ENCODE measurements at places on chromosomes 2 and 18.

GRCh38 chr2:143545059-143545948 is 416.1 kb downstream of the ARHGAP15 start:
- no peak for DNase-seq

DNA sequence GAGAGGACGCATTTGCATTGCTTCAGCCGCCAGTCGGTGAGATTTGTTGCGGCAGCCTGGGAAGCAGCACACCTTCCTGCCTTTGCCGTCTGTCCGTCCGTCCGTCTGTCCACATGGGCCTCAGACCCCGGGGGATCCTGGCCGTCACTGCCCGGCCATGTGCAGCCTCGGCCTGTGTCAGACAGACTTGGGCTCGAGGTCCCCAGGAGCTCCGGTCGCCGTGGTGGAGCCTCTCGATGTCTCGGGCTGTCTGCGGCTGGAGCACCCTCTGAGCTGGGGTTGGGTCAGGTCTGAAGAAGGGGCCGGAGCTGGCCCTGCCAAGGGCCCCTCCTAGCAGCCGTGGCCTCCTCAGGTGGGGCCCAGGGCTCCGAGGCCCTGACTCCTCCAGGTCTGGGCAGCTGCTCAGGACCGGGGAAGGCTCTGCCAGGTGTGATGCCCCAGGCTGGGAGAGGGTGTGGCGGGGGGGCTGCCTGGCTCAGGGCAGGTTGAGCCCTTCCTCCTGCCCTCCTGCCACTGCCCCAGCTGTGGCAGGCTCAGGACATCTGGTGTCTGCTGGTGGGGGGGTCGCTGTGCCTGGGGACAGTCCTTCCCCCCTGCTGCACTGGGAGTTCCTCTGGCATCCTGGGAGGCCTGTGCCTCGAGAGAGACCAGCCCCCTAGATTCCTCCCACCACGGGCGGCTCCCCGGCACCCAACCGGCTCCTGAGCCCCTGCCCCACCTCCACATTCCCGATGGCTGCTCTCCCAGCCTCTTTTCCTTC is 11.8 kb downstream of the NEU4 start:
- DNase-seq: no peak

DNA sequence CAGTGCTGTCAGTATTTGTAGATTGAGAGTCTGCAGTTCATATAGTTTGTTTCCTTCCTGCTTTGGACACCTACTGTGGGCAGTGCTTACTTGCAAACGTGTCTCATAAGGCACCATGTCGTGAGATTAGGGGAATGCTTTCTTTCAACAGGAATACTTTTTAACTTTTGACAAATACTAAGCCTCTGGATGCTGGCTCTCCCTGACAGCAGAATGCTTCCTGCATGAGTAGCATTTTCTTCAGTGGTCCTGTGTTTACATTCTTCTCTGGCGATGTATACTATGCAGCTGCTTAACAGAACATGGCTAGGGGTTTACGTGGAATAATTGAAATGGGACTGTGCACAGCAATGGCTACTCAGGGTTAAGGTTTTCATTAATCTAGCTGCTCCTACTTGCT is 807.5 kb downstream of the MBD2 start:
- peak; percentile 1 for DNase-seq

GRCh38 chr2:186868344-186868743 is 19.4 kb upstream of the ZSWIM2 start:
- peak; percentile 66 for DNase-seq

DNA sequence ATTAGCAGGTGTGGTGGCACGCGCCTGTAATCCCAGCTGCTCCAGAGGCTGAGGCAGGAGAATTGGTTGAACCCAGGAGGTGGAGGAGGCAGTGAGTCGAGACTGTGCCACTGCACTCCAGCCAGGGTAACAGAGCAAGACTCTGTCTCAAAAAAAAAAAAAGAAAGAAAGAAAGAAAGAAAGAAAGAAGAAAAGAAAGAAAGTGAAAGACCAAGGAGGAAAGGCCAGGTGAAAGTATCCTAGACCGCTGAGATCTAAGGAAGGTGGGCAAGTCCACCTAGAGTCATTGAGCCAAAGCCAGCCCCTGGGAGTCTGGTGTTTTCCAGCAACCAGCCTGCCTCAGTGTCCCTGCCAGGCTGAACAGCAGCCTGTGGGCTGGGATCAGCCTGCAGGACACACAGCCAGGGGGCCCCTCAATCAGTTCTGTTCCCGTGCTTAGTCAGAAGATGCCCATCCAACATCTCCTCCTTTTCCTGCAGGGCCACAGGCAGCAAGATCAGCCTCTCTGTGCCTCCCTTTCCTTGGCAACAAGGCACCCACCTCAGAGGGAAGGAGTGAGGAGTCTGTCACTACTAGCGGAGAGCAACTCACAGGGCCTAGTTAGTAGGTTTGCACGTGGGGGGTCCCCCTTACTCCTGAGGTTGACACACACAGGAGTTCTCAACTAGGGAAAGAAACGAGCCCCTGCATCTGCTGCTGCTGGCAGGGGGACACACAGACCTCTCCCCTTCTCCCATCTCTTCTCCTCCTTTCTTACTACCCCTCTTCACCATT is 64.1 kb downstream of the SMAD7 start:
- no peak for DNase-seq

GRCh38 chr2:88170472-88170892 is 336 bp downstream of the THNSL2 start:
- no peak for DNase-seq

DNA sequence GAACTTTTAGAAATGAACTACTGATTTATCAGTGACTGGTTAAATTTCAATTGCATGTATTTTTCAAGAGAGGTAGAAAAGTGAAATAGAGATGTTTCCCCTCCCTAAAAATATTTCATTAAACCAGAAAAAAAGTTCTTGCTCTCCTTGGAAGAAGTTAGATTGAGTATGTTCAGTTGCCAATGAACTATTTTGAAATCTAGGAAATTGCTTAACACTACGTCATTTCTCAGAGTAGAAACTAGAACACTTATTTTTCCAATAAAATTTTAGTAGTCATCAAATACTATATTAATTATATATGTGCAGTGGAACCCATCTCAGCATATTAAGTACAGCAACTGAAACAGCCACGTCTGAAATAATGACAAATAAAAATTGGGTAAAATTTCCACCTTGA is 51.8 kb upstream of the STAT1 start:
- DNase-seq: no peak

DNA sequence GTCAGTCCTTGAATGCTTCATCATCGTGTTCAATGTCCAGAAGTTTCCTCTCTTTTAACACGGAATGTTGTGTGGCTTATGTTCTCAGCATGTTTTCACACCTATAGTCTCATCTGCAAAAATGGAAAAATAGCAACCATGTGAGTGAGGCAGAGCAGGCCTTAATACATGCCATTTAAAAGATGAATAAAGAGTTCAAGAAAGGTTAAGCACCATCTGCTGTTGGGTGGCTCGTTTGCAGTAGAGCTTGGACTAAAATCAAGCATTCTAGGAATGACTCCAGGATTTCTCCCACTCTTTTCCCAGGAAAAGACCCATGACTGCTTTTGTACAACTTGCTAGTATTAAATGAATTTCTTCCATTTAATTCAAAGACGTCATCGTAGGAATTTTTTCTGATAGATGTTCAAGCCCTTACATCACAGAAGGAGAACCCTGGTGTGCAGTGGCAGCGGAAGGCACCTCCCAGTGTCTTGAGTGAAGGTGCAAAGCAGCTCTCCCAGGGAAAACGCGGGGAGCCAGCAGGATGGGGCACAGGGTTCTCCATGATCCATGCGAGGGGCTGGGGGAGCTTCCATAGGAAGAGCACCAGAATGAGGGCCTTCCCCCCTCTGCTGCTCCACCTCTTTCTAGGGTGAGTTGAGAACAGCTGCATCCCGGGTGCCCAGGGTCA is 9.6 kb downstream of the DCDC2C start:
- peak; percentile 30 for DNase-seq

- DNase-seq: no peak
Observed at GRCh38 chr2:74096052-74096451, 51.7 kb downstream of the BOLA3 start.

GRCh38 chr2:179677077-179677688 is 184.2 kb downstream of the ZNF385B start:
- DNase-seq: no peak

DNA sequence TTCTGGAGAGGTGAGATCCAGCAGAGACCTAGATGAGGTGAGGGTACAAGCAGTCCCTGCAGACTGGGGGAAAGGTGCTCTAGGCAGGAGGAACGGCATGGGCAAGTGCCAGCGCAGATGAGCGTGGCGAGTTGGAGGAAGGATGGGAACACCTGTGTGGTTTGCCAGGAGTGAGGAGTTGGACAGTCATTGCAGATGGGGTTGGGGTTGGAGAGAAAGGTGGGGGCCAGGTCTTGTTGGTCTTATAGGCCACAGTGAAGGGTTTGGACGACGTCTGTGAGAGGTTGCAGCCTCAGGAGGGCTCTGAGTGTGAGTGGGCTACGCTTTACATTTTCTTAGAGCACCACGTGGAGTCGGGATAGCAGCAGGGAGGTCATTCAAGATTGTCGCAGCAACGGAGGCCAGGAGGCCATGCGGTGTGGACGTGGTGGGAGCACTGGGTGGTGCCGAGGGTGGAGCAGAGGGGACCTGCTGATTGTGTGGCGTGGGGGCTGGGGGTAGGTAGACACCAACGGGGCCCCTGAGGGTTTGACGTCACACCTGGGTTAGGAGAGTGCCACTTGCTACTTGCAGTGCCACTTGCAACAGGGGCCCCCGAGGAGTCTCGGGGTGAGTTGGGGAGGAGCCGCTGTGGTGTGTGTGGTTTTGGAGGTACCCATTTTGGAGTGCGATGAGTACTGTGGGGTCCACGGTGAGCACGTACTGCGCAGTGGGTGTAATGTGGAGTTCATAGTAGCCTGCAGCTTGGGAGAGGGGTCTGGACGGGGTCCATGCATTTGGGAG is 66.2 kb downstream of the LPIN1 start:
- no peak for DNase-seq

DNA sequence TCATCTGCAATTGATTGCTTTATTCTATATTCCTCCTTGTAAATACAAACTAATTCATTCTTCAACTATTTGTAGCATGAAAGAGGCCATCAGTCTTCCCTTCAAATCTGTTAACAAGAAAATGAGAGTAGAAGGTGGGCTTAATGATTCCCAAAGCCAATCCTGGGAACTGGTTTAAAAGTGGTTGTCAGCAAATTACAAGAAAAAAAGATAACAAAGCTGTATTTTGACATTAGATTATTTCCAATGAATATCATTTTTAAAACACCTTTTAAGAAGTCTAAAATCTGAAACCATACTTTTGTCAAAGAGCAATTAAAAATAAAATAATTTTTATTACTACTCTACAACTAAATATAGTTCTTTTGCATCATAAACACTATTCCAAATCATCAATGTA is 139.2 kb downstream of the DYM start:
- no peak for DNase-seq

GRCh38 chr2:39781697-39782096 is 2.6 kb upstream of the THUMPD2 start:
- DNase-seq: no peak

GRCh38 chr18:2958819-2959298 is 54.1 kb downstream of the LPIN2 start:
- DNase-seq: peak; percentile 81

DNA sequence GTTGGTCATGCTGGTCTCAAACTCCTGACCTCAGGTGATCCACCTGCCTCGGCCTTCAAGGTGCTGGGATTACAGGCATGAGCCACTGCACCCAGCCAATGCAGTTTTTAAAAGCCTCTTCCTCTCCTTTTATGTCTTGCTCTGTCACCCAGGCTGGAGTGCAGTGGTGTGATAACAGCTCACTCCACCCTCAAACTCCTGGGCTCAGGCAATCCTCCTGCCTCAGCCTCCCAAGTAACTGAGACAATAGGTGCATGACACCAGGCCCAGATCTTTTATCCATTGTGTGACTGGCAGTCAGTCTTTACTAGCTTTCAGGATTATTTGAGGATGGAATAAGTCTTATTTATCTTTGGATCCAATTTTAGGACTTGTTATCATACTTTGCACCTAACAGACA is 13.2 kb downstream of the KCTD18 start:
- no peak for DNase-seq

DNA sequence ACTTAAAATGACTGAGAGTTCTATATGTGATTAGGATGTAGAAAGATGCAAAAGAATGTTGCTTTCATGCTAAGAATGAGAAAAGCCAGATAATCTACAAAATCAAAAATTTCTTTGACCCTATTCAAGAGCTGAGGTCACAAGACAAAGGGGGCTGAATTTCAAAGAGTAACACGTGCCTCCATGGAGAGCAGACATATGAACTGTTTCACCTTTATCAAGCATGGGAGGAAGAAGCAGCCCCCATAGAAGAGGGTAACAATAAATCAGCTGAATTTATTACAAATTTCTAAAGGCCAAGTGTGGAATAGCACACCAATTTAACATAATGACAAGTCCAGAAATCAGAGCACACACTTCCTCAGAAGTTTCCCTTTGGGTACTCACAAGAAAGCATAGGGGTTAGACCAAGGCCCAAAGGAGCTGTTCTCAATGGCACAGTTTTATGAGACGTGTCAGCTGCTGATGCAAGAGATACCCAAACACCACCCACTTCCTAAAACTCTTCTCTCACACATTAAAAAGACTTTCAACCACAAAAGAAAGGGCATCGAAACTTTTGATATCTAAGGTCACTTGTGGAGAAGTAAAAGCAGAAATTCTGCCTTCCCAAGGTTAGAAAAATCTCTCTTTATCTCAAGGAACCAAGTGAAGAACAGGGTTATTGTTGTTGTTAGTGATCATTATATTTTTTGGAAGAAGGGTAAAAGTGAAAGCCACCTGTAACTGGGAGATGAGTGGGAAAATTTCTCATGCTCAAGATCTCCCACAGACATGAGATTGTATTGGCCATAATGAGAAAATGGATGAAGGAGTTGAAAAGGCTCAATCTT is 950.1 kb downstream of the TRIB2 start:
- no peak for DNase-seq

DNA sequence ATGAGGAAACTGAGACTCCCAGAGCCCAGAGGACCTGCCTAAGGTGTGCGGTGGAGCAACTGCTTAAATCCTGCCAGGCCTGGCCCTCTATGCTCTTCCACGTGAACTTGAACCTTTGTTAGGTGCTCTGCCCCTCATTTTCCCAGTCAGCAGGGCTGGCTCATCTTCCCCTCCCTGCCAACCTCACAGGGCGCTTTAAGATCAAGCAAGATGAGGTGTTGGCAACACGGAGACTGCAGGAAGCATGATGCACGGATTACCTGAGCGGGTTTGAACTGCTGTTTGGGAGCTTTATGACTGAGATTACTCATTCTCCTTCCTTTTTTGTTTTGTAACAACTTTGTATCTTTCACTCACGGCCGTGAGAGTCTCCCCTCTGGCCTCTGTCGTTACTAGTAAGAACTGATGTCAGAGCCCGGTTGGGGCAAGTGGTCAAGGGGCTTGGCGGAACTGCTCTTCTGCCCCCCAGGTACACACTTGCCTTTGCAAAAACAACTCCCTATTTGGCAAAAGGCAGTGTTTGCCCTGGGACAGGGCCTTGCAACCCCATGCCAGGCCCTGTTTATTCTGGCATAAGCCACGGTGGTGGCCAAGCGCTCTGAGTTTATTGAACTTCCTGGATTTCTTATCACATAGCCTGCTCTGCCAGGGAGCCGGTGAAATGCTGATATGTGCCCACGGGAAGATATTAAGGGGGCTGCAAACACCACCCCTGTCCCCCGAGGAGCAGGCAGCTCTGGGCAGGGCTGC is 127.8 kb downstream of the INHBB start:
- DNase-seq: no peak
